H7 (cell line): ENCODE measurements at places on chromosomes 1 and 21.

DNA sequence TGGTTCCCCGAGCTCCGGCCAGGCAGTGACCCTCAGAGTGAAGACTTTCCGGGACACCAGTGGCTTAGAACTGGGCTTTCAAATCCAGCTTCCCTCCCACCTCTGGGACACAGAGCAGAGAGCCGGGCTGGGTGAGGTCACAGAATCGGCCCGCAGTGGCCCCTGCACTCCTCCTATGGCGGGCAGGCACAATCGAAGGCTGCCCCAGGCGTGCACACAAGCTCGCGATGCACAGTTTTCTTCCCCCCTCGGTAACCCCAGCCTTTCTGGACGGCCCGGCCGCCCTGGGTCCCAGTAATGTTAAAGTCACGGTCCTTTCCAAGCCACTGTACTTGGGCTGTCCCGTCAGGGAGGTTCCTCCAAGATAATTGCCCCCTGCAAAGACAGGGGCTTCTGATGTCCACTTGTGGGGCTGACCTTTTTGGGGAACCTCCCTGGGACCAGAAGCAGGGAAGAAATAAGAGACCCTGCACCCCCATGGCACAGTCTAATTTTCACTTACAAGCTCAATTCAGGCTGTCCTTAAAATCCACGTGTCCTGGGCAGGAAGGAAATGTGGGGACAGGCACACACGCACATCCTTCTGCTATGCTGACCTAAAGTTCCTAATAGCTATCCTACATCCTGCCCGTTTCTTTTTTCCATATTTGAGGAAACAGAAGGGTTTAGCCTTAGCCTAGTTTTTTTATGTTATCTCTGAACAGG is 13.7 kb downstream of the TFF3 start:
- no peak for DNase-seq

GRCh38 chr1:94591823-94592570 is 50.4 kb upstream of the F3 start:
- DNase-seq: no peak

- no peak for DNase-seq
These were observed 2.1 kb upstream of the YIPF1 start for GRCh38 chr1:53891678-53892077.

- no peak for DNase-seq
These were observed 224.2 kb downstream of the FOXD2 start for GRCh38 chr1:47662068-47662467.

DNA sequence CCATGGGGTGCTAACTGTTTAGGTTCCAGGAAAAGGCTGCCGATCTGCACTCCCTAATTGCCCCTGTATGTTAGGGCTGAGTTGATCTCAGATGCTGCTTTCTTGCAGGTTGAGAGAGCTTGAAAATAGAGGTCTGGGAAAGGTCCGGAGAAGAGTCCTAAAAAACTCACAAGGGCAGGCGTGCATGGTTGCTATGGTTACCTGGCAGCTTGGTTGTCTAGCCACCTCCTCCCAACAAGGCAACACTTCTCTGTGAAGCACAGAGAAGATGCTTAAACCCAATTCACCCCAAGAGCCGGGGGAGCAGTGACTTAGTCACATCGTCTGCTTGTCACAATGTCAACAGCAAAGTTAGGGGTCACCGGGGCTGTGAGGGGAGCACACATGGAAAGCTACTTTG is 31.0 kb upstream of the LRRC52 start:
- no peak for DNase-seq
